ENCODE measurements at places on chromosomes 1 and 21. TPM values are rescaled to one million over a fixed set of nuclear protein-coding genes. Genes with fewer than 3 reads are reported as not detected.

DNA sequence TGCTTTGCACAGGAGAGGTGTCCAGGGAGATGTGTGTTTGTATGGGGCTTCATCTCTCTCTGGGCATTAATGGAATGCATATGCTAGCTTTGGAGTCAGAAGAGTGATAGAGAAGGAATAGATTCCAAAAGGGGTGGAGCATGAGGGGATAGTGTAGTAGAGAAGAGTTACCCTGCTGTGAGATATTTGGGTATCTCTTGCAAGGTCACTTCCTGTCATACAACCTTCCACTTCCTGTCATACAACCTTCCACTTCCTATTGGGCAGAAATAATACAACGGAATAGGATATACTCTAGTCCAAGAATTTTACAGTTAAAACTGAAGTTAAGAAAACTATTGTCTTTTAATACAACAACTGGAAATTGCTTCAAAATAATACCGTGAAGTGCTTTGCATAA is 351.8 kb upstream of the FMN2 start:
- no peak for DNase-seq

GRCh38 chr1:201096041-201096461 is 16.2 kb downstream of the CACNA1S start:
- no peak for DNase-seq

- DNase-seq, result peak; percentile 83
These were observed 51.3 kb upstream of the ATP1A1 start for GRCh38 chr1:116321766-116322175.

DNA sequence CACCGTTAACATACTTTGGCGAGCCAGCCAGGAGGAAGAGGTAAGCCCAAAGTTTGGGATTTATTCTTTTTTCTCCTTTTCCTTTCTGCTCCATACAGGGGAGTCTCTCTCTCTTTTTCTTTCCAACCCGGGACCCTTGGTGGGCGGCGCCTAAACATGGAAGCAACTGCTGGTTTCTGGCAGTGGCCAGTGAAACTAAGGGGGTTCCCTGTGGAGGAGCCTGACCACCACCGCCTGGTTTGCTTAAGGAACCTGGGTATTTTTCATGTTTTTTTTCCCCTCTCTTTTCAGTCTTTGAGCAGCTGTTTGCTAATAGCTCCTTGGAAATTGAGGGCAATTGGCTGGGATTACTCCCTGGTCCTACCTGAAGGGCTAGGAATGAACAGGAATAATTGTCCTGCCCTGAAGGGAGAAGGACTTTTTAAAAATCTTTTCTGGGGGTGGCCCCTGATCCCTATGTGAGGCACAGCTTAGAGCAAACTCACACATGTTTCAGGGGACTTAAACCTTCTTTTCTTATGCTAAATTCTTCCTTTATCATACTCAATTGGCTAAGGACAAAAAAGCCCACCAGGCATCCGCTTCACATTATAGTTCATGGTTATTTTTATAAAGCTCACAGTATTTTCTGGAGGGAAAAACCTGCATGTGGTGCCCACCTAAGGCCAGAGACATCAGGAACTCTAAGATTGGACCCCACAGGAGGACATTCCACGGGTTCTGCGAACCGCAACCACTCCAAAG is 61.3 kb upstream of the PLD5 start:
- no peak for DNase-seq

- DNase-seq, result no peak
These were observed 284.0 kb downstream of the PTPRC start for GRCh38 chr1:198922638-198923430.

CAPN8 gene
- total RNA-seq, result not detected
